ENCODE measurements at places on chromosomes 5 and 9.

DNA sequence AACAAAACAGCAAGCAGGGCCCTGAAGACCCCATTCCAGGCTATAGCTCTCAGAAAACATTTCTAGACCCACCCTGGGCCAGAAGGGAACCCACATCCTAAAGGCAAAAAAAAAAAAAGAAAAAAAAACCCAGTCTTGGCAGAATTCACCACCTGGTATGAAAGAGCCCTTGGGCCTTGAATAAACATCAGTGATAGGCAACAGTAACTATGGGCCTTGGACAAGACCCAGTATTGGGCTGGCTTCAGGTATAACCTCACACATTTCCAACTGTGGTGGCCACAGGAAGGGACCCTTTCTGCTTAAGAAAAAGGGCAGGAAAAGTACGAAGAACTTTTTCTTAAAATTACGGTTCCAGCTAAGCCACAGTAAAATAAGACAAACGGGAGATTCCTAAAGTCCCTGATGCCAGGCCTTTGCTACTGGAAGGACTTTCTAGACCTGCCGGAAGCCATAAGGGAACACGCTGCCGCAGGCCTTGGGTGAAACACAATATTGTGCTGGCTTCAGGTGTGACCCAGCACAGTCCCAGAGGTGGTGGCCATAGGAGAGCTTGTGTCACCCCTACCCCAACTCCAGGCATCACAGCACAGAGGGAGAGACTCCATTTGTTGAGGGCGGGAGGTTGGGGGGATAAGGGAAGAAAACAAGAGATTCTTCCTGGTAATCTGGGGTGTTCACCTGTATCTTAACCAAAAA lies 505.2 kb upstream of the RGMB start:
- DNase-seq: no peak

- no peak for DNase-seq
These were observed 127.0 kb upstream of the PALM2AKAP2 start for GRCh38 chr9:109652971-109653370.

GRCh38 chr5:163978897-163979296 lies 473.5 kb downstream of the MAT2B start:
- DNase-seq: no peak

- no peak for DNase-seq
These were observed 134.9 kb downstream of the SLIT3 start for GRCh38 chr5:169166078-169166477.

DNA sequence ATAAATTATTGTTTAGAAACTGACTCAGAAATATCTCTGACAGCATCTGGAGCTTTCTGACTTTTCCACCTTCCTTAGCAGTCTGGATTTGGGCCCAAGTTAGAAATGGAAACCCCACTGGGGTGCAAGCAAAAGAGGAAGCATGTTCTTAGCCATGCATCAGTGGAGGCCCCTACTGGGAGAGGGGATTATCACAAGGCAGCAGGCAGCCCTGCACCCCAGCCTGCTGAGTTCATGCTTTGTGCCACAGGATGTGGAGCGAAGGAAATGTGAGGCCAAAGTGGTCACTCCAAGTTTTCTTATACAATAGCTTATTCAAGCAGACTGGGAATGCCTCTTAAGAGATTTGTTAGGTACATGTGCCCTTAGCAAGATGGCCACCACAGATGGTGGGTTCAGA lies 146.5 kb upstream of the TLX3 start:
- no peak for DNase-seq

DNA sequence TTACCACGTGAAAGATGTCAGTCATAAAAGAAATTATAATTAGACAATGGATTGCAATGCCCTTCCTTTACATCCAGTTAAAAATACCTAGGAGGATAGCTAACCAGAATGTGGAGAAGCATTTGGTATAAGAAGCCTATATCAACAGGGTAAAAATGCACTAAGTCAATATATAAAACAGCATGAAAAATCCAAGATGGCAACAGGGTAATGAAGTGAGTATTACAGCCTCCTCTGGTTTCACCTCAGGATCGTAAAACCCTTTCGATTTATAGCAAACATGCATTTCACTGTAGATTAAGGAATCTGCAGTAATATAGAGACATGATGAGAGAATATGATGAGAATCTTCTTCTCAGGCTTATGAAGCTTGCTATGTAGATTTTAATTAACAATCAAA lies 999.3 kb downstream of the NR2F1-AS1 start:
- no peak for DNase-seq

- DNase-seq: no peak
These were observed 125.9 kb downstream of the SYK start for GRCh38 chr9:90927496-90927895.

Measured in NCI-H2029 (cell line).